ENCODE measurements at places on chromosomes 4 and X.

- DNase-seq, result no peak
Observed at GRCh38 chr4:101348367-101348827, 1.1 kb upstream of the PPP3CA start.

DNA sequence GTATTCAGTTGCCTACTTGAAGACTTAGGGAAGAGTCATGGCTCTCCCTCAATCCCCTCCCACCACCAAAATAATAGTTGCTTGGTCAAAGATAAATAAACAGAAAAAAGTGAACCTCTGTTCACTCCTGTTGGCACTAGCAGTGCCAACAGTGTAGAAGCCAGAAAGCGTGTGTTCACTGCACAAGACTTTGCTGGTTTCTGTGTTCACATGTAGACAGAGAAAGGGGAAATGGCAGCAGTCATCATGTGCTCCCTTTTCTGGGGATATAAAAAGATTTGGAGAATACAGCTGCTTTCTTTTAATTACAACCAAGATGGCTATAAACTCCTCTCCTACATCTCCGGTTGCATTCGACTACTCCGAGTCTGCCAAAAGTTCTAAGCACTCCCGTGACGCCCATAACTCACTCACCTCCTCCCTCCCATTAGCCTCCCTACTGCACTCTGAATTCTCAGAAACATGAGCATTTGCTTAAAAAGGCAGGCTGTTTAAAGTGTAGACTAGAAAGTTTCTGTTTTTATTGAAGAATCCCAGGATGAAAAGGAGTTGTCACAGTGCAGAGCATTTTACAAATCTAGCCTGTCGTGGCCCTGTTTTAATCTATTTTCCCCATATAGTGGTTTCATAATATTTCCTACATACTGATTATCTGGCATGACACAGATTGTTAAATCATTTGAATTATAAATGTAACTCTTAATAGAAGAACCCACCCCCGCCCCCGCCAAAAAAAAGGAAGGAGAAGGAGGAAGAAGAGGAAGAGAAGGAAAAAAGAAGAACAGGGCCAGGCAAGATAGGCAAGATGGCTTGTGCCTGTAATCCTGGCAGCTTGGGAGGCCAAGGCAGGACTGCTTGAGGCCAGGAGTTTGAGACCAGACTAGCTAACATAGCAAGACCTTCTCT is 16.7 kb downstream of the LGI2 start:
- no peak for DNase-seq

DNA sequence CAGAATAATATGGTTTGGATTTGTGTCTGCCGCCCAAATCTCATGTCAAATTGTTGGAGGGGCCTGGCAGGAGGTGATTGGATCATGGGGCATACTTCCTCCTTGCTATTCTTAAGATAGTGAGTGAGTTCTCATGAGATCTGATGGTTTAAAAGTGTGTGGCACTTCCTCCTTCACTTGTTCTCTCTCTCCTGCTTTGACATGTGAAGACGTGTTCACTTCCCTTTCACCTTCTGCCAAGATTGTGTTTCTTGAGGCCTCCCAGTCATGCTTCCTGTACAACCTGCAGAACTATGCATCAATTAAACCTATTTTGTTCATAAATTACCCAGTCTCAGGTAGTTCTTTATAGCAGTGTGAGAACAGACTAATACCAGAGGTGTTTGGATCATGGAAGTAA is 325.7 kb upstream of the GIMD1 start:
- no peak for DNase-seq

GRCh38 chr4:89922848-89923416 is 28.3 kb downstream of the MMRN1 start:
- no peak for DNase-seq

- no peak for DNase-seq
Observed at GRCh38 chr4:91268913-91269312, 1034.9 kb upstream of the GRID2 start.

GRCh38 chrX:47748576-47748975 is 88.1 kb upstream of the ZNF81 start:
- DNase-seq, result no peak

DNA sequence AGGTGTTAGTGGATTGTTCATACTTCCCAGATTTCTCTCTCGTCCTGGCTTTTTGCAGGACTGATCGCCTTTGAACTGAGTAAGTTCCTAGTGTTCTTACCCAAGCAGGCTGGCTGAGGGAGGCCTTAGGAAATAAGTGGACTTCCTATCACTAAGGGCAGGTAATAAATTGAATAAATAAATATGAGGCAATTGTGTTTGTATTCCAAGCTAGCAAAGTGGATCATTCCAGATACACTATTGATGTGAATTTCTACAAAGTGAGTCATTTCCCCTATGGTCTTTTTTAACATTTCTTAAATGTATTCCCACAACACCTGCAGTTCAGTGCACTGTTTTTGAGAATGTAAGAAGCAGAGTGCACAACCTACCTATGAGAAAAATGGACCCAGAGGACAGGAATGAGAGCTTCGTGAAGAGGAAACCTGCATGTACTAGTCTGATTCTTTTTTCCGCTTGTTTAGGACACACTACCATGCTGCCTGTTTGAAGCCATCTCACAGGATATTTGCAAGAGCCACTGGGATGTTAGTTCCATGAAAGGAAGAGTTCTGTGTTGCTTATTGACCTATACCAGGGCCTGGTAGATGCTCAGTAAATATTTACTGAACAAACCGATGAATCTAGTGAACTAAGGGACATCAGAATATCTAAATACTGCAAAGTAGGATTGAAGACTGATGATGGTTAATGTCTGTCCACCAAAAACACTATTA is 29.0 kb upstream of the SMAD1 start:
- DNase-seq, result no peak

DNA sequence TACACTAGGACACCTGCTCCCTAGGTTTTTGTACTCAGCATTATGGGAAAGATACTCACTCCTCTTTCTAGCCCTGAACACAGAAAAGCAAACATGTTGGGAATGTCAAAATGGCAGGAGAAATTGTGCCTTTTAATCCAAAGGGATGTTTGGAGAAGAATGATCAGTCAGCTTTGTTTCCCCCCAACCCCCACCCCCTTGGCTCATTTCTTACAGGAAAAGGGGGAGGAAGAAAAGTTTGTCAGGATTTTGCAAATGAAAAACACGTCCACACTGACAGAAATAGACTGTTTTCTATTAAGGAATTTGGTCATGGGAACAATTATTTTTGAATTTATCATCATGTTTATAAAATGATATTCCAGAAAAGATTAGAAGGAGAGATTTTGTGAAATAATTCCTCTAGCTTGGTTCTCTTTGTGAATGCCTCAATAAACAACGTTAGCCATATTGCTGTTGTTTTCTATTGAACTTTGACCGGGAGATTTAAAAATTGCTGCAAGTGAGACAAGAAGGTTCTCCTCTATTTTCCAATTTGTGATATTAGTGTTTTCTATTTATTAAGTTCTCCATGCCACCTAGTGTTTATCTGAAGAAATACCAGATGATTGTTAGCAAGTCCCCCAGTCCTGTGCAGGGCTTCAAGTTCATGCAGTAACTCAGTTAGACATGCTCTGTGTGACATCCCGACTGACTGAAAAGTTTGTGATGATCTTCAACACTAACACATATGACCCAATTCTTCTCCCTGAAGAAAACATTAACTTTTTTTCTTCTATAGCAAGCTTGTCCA is 31.3 kb upstream of the TFDP3 start:
- no peak for DNase-seq

- DNase-seq, result no peak
Observed at GRCh38 chr4:128177498-128177897, 110.1 kb downstream of the PGRMC2 start.

- DNase-seq, result no peak
Observed at GRCh38 chr4:8427761-8428287, 12.7 kb downstream of the ACOX3 start.

GRCh38 chr4:186586205-186586604 is 30.8 kb upstream of the MTNR1A start:
- no peak for DNase-seq

DNA sequence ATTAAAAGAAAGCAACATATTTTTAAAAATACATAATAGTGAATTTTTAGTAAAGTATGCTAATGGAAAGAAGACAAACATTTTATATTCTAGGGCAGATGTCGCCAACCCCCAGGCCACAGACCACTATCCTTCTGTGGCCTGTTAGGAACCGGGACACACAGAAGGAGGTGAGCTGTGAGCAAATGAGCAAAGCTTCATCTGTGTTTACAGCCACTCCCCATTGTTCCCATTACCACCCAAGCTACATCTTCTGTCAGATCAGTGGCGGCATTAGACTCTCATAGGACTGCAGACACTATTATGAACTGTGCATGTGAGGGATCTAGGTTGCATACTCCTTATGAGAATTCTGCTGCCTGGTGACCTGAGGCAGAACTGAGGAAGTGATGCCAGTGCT is 37.0 kb upstream of the FAT4 start:
- DNase-seq, result no peak

- no peak for DNase-seq
Observed at GRCh38 chr4:21827575-21827974, 121.0 kb downstream of the KCNIP4 start.

DNA sequence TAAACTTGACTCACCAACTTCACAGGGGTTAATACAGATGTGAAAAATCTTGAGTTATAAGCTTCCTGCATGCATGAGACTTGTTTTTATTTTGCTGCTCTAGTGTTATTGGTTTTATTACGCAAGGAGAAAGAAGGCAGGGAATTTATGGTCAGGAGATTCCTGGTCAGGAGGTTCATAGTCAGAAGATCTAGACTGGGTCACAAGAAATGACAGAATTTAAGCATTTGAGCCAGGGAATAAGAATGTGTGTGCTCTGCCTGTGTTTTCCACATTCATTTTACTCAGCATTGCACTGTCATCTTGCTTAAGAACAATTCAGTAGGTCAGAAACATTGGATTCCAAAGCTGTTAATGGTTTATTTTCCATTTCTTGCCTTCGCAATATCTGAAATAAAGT is 2522.1 kb downstream of the ARAP2 start:
- DNase-seq, result no peak

DNA sequence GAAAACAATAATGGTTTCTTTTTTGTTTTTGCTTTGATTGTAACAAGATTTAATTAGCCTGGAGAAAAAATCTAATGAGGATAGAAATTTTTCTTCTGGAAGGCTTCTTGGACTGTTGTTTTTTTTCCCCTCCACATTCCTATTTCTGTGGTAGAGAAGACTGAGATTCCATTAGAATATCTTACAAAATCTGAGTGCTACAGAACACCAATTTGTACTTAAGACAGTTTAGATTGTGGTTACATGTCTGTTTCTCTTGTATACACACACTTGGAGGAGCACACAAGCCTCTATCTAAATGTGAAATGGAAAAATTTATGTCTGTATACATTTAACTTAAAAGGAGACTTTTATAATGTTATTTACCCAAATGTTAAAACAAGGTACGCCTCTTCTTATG is 176.9 kb upstream of the ARSJ start:
- DNase-seq, result no peak

GRCh38 chr4:114028071-114028470 is 48.6 kb upstream of the ARSJ start:
- DNase-seq, result no peak

DNA sequence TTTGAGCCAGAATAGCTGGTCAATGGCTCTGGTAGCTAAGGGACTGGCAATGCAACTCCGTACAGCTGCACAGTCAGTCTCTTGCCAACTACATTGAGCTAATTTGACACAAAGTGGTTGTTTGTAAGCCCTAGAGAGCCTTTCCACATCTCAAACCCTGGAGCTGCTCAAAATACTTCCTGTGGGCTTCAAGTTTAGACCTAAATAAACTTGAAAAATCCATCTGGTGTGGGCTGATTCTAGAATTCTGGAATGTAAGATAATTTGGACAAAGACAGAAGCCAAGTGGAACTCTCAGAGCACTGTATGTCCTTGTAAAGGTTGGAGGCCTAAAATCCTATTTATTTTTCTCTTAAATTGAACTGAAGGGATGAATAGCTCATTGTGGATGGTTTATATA is 380.8 kb downstream of the SPRY1 start:
- DNase-seq, result no peak

- DNase-seq, result no peak
Observed at GRCh38 chr4:141046255-141046654, 87.0 kb downstream of the RNF150 start.

- no peak for DNase-seq
Observed at GRCh38 chrX:132967049-132967448, 8.6 kb upstream of the HS6ST2 start.

- no peak for DNase-seq
Observed at GRCh38 chr4:28926156-28926555, 1794.0 kb upstream of the PCDH7 start.

- DNase-seq, result no peak
Observed at GRCh38 chr4:8674311-8674885, 81.8 kb downstream of the CPZ start.

- no peak for DNase-seq
Observed at GRCh38 chr4:40621592-40622512, 7.8 kb downstream of the RBM47 start.

DNA sequence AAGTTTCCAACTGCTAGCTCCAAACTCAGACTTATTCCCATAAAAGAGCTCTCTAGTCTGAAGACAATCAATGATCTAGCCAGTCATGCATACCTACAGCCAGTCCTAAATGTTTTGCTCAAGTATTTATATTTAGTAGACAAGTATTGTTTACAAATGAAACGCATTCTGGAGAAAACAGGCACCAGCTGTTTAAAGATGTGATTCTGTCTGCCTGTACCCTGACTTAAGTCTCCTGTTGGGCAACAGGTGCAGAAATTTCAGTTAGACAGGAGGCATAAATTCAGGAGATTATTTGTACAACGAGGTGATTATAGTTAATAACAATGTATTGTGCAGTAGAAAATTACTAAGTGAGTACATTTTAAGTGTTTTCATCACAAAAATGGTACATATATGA is 28.9 kb downstream of the LNX1 start:
- no peak for DNase-seq

- no peak for DNase-seq
Observed at GRCh38 chr4:176191974-176192373, 3.4 kb downstream of the SPATA4 start.

DNA sequence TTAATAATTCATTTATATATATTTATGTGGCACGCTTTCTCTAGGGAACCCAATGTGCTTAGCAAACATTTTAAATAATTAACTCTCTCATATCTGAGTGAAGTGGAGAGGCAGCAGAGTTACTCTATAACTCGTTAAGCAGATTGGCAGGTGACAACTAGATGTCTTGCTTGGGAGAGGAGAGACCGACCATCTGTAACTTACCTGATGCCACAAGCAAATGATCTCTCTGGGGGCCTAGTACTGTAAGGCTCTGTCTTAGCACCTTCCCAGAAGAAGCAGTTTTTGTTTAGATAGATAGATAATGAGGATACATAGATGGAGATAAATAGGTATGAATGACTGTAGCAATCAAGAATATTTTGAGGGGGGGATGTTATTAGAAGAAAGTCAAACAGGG is 11.9 kb upstream of the SEL1L3 start:
- no peak for DNase-seq

DNA sequence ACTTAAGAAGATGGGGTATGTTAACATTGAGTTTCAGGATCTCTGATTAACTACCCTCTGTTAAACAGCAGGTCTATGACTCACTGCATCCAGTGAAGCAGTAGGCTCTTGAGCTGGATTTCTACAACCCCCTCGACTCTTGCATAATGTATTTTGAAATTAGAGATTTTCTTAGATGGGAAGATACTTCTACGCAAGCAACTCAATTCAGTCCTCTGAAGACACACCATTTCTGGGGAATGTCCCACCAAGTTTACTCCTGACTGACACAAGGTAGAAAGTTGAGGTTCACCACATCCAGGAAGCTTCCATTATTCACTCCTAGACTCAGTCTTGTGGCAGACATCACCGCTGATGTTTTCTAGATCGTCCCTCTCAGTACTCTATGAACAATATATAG is 12.9 kb downstream of the PALLD start:
- no peak for DNase-seq
